ENCODE measurements at places on chromosomes 2 and 18. TPM values are rescaled to one million over a fixed set of nuclear protein-coding genes. Genes with fewer than 3 reads are reported as not detected.

BOLL gene
- total RNA-seq = not detected

- no peak for DNase-seq
Observed at GRCh38 chr2:95174031-95174542, 8.5 kb downstream of the ZNF2 start.

ALLC gene
- not detected for total RNA-seq

GRCh38 chr2:68909793-68910674, 38.8 kb upstream of the BMP10 start:
- no peak for DNase-seq

GRP gene
- not detected for total RNA-seq

DNA sequence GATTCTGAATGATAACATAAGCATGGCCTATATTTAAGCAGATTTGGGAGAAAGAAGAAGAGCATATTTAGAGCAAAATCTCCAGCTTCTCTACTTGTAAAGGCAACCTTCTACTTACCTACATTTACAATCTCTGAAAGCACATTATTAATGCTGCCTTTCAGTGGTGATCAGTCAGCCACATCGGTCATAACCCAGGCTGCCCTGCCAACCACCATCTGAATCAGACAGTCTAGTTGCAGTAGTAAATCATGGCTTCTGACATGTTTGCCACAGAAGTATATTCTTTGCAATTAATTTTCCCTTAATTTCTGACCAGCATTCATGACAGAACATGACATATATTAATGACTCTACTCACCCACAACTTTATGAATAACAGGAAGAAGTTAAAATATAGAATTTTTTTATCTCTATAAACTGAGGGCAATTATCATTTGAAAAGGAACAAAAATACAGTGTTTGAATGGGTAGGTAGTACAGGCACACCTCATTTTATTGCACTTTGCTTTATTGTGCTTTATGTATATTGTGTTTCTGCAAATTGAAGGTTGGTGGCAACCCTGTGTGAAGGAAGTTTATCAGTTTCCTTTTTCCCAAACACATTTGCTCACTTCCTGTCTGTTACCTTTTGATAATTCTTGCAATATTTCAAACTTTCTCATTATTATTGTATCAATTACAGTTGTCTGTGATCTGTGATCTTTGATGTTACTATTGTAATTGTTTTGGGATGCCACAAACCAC, 531.6 kb upstream of the CHAC2 start:
- no peak for DNase-seq

DNA sequence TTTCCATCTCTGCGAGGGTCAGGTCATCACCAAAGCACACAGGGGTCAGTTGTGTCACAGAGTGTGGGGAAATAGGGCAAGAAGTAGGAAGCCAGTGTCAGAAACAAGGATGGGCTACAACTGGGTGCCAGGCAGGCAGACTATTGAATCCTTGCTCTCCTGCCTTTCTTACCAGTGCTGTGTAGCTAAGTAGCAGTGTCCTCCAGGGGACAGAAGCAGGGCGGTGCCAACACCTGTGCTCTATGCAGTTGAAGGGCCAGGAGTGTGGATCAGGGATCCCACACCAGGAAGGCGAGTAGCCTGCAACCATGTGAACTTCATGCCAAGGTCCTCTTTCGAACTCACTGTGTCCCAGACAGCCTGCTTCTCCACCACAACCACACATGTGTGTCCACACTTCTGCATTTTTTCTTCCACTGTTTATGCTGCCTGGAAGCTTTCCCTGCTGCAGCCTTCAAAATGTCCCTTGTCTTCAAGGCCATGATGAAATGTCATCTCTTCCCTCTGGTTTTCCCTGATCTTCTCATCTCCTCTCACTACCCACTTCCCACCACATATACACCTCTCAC, 25.4 kb upstream of the REG3G start:
- DNase-seq = no peak

CFAP221 gene
- 0.45 TPM for total RNA-seq

DNA sequence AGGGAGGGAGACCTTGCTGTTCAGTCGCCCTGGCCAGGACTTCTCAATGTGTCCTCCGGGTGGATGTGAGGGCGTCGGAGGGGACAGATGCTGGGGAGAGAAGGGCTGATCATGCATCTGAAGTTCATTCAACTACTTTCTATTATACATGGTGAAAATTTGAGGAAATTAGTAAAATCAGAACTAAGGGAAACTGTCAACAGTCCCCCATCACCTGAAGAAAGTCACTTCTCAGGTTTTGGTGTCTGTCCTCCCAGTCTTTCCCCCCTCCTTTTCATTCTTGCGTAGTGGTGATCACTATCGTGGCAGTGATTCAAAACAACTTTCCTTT, 17.4 kb upstream of the ACKR3 start:
- no peak for DNase-seq

ALPG gene
- total RNA-seq = not detected

DNA sequence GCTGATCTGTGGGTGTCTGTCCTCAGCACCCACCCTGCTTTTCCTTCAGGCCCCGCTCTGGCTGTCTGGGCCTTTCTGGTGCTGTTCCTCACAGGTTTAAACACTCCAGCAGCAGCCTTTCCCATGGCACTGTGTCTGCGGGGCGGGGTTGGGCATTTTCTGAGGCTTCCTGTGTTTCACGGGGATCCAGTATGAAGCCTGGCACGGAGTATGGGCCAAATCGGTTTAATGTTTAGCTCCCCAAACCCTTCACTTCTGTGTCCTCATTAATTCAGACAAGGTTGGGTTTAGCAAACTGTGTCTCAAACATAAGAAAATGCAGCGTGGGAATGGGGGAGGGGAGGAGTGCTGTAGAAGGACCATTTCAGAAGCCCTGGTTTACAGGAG, 44.9 kb downstream of the HPCAL1 start:
- peak; percentile 30 for DNase-seq

GRCh38 chr2:216554755-216555154, 56.1 kb downstream of the RPL37A start:
- no peak for DNase-seq

GRCh38 chr2:219436491-219436890, 1.8 kb downstream of the SPEG start:
- DNase-seq = no peak

GRCh38 chr2:195461010-195461409, 196.0 kb upstream of the SLC39A10 start:
- DNase-seq = no peak

DNA sequence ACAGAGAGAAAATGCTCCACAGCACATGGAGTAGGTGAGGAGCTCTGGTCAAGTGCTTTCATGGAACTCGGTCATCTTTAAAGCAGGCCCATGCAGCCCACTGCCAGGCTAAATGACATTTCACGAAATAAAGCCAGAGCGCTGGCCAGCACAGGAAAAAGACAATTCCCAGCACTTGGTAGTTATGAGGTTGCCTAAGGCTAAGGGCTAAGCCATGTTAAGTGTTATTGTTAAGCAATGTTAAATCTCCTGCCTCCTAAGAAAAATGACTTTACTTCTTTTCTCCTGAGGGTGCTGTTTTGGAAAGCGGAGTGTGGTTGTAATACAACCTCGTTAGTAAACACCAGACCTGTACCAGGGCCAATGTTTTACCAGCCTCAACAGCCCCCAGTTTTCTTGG, 125.9 kb upstream of the NRP2 start:
- DNase-seq = no peak

- DNase-seq = no peak
Observed at GRCh38 chr2:150601280-150602038, 114.0 kb upstream of the RND3 start.

DNA sequence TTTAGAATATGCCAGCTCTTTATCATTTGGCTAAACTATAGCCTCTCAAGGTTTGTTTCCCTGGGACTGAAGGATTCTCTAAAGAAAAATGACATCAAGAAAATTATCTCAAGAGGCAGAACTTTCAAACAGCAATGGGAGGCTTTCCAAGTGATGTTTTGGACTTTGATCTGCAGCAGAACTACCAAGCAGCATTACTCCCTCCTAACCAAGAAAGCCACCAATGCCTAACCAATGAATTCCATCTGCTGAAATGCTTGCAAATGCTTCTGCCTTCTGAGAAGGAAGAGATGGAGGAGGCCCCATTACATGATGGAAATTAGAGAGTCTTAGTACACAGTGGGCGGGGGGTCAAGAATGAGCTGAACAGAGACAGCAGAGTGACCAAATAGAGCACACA, 95.1 kb upstream of the SLC35G4 start:
- DNase-seq = no peak

MC2R gene
- total RNA-seq = not detected

DNA sequence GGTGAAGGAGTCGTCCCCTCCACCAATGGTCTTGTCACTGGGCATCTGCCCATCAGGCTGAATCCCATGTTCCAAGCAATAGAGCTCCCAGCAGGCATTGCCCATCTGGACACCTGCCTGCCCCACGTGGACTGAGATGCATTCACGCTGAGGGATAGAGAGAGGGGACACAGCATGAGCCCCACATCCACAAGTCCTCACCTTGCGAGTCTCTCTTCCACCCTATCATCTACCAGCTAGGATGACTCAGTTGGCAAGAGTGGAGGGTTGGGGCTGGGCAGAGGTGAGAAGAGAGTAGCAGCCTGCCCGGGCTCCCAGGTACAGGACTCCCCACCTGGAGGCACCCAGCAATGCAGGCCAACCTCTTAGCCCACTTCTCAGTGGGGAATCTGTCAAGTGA, 959 bp upstream of the TUBA4B start:
- DNase-seq = no peak

DNA sequence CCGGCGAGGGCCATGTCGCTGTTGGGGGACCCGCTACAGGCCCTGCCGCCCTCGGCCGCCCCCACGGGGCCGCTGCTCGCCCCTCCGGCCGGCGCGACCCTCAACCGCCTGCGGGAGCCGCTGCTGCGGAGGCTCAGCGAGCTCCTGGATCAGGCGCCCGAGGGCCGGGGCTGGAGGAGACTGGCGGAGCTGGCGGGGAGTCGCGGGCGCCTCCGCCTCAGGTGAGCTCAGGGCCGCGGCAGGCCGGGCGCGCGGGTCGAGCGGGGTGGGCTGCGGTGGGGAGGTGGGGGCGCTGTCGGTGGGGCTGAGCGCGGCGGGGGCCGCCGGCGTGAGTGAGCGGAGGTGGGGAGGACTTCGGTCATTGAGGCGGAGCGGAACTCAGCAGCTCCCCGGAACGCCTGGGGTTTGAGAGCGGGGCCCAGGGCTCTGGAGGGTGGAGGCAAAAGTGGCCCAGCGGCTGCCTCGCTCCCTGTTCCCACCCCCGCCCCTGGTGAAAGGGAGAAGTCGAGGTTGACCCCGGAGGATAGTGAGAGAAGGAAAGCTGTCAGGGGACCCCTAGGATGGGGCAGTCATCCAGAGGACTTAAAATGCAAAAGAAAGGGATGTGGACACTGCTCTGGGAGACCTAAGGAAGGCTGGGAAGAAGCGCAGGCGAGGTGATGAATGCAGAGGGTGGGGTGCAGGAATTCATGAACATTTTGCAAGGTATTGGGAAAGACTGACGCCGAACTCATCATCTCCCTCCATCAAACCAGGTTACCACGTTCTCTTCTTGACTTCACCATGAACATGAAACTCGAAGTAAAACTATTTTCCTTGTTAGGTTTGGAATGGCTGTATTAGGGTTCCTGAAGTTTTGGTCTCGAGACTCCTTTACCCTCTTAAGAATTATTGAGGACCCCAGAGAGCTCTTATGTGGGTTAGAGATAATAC, 633 bp downstream of the MALT1 start:
- peak; percentile 89 for DNase-seq

- peak; percentile 81 for DNase-seq
Observed at GRCh38 chr2:109344270-109344805, 215.3 kb downstream of the SH3RF3 start.

SATB2 gene
- total RNA-seq = 11.6 TPM

CCDC148 gene
- 0.52 TPM for total RNA-seq

SIX2 gene
- 35.0 TPM for total RNA-seq

DNA sequence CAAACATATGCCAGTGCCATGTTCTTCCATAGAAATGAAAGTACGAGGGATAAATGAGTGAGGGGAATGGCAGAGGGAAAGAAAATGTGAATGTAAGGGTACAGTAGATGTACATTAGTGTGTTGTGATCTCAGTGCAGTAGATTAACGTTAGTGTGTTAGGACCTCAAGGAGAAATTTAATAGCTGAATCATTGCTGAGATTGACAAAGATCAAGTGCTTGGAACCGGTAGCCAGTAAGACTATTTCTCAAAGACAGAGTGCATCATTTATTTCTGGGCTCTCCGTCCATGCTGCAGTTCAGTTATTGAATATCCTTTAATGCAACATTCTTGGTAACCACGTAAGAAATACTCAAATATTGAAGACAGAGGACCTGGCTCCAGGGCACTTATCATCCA, 246.0 kb downstream of the PTPRM start:
- DNase-seq = no peak

SULT1C4 gene
- 0.60 TPM for total RNA-seq

DNA sequence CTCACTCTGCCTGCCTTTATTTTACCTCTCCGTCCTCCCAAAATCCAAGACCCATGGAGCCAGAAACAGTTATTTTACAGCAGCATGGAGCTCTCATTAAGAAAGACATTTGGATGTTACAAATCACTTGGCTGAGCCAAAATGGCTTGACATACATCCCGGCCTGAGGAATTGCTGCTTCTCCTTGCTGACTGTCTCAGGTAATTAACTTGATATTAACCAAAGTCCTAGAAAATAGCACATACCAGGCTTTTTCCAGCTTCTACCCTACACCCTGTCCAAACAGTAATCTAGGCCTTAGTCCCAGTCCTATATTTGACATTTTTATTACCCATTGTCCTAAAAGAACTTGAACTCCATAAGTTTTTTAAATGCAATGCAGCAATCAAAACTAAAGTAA, 205.0 kb downstream of the TMX3 start:
- no peak for DNase-seq

DNA sequence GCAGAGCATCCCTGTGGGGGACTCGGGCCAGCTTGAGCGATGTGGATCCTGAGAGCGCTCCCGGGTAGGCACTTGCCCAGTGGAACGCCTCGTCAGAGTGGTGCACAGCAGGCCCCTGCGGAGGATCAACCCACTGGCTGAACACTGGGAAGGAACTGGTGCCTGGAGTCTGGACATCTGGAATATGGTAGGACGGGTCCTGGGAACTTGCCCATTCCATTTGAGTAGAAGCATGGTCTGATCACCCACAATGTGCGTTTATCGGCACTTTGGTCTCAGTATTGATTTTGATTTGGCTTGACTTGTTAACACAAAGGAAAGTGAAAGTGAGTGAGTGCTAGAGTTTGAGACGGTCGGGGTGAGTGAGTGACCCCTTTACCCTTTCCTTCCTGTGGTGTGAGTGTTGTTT, 1336.2 kb upstream of the CHAC2 start:
- no peak for DNase-seq

STARD6 gene
- not detected for total RNA-seq

M1AP gene
- total RNA-seq = not detected
